ENCODE measurements at places on chromosomes 7 and 10. TPM values are rescaled to one million over a fixed set of nuclear protein-coding genes. Genes with fewer than 3 reads are reported as not detected.

- DNase-seq, result no peak
- H3K27ac ChIP-seq, result peak overlapping the region; percentile 23
- peaks cover 41% of the 10 kb centered on the region for H3K36me3 ChIP-seq
- H3K4me1 ChIP-seq, result peaks cover 58% of the 10 kb centered on the region
Observed at GRCh38 chr7:6020371-6021286, 10.5 kb upstream of the ANKRD61 start.

Gene GALNT17
- total RNA-seq, result 22.1 TPM

DNA sequence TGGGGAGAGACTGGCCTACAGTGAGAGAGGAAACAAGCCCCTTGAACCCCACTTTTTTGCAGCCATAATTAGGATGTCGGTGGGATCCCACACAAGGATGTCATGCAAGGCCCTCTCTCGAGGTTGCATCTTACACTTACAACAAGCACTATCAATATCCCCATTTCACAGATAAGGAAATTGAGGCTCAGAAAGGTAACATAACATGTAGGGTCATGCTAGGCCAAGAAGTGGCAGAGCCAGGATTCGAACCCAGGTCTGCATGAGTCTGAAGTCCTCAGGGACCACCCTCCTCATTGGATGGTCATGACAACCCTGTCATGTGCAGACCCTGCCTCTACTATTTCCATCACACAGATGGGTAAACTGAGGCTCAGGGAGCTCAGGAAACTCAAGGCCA, 123.5 kb downstream of the C10orf105 start:
- no peak overlapping the region for H3K27ac ChIP-seq
- H3K4me1 ChIP-seq, result peaks cover 19% of the 10 kb centered on the region
- no peak for DNase-seq
- no peaks in the 10 kb centered on the region for H3K36me3 ChIP-seq
- H3K27me3 ChIP-seq, result no peaks in the 10 kb centered on the region

Gene NKX1-2
- 0.75 TPM for total RNA-seq

Gene CDH23
- total RNA-seq, result 5.9 TPM

Gene HTR5A
- total RNA-seq, result not detected

GRCh38 chr10:75722020-75722419, 290.6 kb downstream of the LRMDA start:
- no peak for DNase-seq
- no peaks in the 10 kb centered on the region for H3K36me3 ChIP-seq
- no peaks in the 10 kb centered on the region for H3K4me1 ChIP-seq
- no peaks in the 10 kb centered on the region for H3K27me3 ChIP-seq
- H3K4me3 ChIP-seq, result no peak overlapping the region
